ENCODE measurements at places on chromosomes 3 and 15. TPM values are rescaled to one million over a fixed set of nuclear protein-coding genes. Genes with fewer than 3 reads are reported as not detected.

C2CD4A gene
- not detected for polyA plus RNA-seq

GHRL gene
- not detected for polyA plus RNA-seq

IL17RB gene
- polyA plus RNA-seq: 0.36 TPM

ENTPD3 gene
- polyA plus RNA-seq: not detected

BDH1 gene
- polyA plus RNA-seq: 6.5 TPM

CLDN11 gene
- polyA plus RNA-seq: 5.6 TPM

PFKFB4 gene
- polyA plus RNA-seq: 9.8 TPM

ACTRT3 gene
- polyA plus RNA-seq: 2.3 TPM

- DNase-seq: no peak
Observed at GRCh38 chr3:138062626-138063025, 52.7 kb downstream of the CLDN18 start.

DNA sequence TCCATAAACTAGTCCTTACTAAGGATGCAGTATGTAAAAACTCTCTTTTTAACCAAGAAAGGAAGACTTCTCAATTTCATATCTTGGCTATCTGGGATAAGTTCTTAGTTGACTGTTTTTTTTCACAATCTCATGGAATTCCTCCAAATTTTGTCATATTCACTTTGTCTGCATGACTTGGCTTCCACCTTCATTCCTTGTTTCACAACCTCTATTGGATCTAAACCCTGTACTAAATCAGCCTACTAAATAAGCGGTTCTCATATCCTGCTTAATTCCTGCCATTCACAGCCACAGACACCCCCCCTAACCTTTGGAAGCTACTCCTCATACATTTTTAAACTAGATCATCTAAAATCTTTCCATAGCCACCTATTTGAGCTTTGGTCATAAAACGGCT lies 370.6 kb upstream of the NAALADL2 start:
- DNase-seq: no peak

GRCh38 chr3:170806141-170806540 lies 63.9 kb downstream of the RPL22L1 start:
- no peak for DNase-seq

- no peak for DNase-seq
Observed at GRCh38 chr3:183527428-183528379, 27.8 kb downstream of the KLHL6 start.

DNA sequence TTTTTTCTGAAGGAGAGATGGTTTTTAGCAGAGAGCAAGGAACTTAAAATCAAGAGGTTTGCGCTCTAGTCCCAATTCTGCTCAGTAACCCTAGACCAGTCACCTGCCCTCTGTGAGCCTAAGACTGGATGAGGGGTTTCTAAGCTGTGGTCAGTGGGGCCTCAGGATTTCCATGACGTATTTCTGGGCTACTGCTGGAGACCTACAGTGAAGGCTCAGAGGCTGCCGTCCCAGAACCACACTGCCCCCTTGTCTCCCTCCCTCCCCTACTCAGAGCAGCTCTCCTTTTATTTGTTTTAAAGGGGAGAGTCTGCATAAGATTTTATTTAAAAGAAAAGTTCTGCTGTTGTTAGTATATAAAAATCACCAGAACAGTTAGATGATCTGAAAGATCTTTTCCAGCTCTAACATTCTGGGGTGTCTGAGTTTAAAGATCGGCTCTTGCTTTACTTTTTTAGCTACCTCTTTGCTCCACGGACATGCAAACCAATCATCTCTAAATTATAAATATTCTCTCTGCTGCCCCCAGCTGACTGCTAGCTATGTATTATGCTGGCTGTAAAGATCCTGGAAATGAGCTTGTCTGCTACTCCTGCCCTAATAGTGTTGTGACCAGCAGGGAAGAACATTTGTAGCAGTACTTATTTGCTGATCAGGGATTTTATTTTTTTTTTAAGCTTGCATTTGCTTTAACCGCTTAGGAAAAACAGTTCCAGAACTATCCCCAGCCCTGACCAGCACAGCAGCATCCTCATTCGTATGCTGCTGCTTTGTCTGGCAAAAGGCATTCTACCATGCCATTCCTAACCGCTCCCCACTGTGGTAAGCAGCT lies 28.6 kb upstream of the NDUFB4 start:
- DNase-seq: no peak

DNA sequence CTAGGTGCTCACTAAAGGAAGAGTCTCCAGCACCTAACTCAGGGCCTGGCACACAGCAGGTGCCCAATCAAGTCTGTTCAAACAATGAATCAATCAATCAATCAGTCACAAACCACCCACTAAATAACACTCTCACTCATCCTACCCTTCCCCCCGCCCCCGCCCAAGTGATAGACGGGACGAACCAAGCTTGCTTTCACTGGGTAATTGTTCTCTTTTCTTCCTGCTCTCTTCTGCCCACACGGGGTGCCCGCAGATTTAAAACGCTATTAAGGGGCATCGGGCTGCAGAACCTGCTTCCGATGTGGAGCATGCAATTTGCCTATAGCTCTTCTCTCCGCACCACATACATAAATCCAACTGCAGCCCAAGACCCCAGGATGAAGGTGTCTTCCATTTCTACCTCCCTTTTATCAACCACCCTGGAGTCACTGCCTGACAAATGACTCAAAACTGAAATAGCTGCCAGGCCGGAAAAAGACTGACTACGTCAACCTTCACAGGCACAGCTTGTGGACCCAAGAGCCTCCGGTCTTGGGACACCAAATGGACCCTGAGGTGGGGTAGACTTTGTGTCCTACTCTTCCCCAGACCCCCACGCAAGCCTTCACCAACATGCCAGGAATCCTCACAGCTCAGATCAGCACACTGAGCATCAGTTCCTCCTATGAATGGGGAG lies 1.7 kb downstream of the KLHL25 start:
- no peak for DNase-seq

DNA sequence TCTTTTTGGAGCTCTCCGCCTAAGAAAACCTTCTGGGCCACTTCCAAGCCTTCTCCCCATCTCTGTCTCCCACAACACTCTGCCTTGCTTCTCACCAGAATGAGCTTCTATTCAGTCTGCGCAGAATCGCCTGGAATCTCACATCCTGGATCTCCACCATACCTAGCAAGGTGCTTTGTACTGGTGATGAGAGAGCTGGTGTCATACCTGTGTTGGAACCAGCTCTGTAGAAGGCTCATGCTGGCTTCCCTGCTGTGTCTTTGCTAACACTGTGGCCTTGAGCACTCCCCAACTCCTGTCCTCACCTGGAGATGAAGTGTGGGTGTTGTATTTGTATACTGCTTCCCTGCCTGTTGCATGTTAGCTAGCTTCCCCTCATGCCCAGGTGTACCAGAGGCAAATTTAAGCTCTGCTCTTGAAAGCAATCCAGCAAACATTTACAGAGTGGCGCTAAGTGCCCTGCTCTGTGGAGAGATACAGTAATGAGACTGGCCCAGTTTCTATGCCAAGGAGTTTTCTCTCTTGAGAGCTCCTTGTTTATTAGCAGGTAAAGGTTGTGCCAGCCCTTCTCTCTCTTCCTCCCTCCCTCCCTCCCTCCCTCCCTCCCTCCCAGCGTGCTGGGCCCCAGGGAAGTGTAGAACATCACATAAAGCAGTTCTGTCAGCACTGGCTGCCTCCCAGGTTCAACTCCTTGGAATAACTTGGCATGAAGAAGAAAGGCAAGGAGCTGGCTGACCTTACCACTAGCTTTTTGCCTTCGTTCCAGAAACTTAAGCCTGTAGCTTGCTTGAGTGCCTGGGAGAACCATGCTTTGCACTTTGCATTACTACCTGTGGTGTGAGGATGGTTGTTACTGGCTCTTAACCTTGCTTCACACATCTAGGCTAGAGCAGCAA lies 54.9 kb downstream of the TRIM71 start:
- peak; percentile 8 for DNase-seq

- no peak for DNase-seq
Observed at GRCh38 chr15:57302640-57303257, 73.6 kb upstream of the CGNL1 start.

Measured in BJ (cell line).